ENCODE measurements at places on chromosomes 1 and 21. TPM values are rescaled to one million over a fixed set of nuclear protein-coding genes. Genes with fewer than 3 reads are reported as not detected.
A peak's percentile ranks its signal among the peaks of the same experiment; 100 is the strongest.

- DNase-seq, result no peak
These were observed 9.7 kb upstream of the OR2M3 start for GRCh38 chr1:248187363-248187762.

GRCh38 chr1:190436615-190437014, 41.0 kb downstream of the BRINP3 start:
- DNase-seq, result peak; percentile 15

TLCD4 gene
- 14.5 TPM for total RNA-seq

- DNase-seq, result peak; percentile 20
These were observed 744 bp downstream of the ZNF670 start for GRCh38 chr1:247077876-247078257.

DNA sequence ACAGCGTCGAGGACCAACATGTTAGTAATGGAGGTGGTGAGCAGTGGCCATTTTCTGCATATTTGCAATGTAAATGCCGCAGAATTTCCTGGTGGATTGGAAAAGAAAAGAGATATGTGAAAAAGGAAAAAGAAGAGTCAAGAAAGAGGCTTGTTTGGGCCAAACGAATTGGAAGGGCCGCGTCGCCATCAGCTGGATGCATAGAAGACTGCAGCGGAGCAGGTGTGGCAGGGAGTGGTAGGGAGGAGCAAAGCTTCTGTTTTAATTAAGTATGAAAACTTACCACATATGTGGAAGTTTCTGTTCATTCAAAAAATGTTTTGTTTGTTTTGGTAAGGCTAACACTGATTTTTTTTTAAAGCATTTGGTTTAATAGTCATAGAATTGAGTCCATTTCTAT, 690.7 kb downstream of the NCAM2 start:
- no peak for DNase-seq

GRCh38 chr1:168387781-168388760, 107.4 kb downstream of the TBX19 start:
- no peak for DNase-seq

ETV3 gene
- total RNA-seq, result 5.8 TPM

GRCh38 chr21:32708069-32708468, 19.7 kb downstream of the SYNJ1 start:
- no peak for DNase-seq

- DNase-seq, result no peak
These were observed 229.6 kb upstream of the JUN start for GRCh38 chr1:59013276-59013927.

GRCh38 chr1:204685236-204686006, at the start of gene LRRN2:
Gene LRRN2, minus strand, starts transcription at chr1:204685738. Its CDS starts 65,746 bp downstream, at chr1:204619992.
- DNase-seq, result no peak

Data from HepG2 (cell line).